ENCODE measurements at places on chromosomes 6 and 20.

GRCh38 chr20:51860111-51860882, 58.0 kb upstream of the SALL4 start:
- DNase-seq: no peak

GRCh38 chr20:46070215-46070900, 19.4 kb downstream of the NCOA5 start:
- no peak for DNase-seq

GRCh38 chr20:60888771-60889170, 363.3 kb upstream of the CDH4 start:
- DNase-seq: no peak

GRCh38 chr20:2387180-2387577, 6.5 kb downstream of the TGM6 start:
- DNase-seq: peak; percentile 15
